ENCODE measurements at places on chromosomes 3 and 15.

DNA sequence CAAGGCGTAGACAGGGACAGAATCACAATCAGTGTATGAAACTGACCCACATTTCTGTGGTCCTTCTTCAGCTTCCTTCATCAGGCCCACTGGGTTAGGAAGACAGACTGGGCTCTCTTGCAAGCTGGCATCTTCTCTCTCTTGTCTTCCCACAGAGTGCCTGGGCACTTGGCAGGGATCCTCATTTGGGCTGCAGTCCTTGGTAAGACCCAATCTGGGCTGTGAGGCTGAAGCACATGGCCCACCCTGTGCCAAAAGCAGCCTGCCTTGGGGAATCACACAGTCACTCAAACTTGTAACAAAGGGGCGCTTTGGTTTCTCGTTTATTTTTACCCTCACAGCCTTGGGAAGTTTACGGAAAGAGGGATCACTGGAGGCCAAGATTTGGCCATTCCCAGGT, 8.2 kb upstream of the EPHB3 start:
- no peak for DNase-seq

DNA sequence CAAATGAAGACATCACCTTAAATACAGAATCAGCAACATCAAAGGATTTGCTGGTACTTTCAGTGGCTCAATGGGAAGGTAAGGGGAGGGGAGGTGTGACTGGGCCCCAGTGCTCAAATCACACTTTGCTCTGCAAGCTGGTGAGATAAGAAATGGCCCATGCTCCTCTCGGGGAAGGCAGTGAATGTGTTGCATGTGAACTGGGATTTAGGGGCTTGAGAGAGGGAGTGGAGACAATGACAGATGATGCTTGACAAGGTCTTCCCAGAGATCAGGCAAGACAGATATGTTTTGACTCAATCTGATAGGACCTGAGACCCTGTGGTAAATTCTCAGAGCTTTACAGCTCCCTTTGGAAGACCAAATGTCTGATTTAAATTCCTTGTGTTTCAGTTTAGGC, 233.0 kb upstream of the PROK2 start:
- no peak for DNase-seq

GRCh38 chr15:101398247-101398646, 91.3 kb downstream of the PCSK6 start:
- DNase-seq = no peak

DNA sequence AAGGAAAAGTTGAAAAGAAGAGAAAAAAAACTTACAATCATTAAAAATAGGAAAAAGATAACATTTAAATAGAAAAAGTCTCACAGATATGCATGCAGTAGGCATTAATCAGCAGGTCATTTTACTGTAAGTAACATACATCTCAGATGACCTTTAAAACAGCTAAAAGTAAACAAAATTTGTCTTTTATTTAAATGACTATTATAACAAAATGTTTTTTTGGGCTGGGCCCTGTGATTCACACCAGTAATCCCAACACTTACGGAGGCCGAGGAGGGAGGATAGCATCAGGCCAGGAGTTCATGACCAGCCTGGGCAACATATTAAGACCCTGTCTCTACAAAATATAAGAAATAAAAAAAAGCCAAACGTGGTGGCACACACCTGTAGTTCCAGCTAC, 14.7 kb downstream of the IQGAP1 start:
- DNase-seq = no peak

- no peak for DNase-seq
These were observed 84.5 kb downstream of the ATP2B2 start for GRCh38 chr3:10420745-10421475.

GRCh38 chr15:66053991-66054390, 184.7 kb downstream of the RAB11A start:
- no peak for DNase-seq

GRCh38 chr3:176755552-176755951, 441.7 kb downstream of the TBL1XR1 start:
- DNase-seq = no peak

- peak; percentile 6 for DNase-seq
These were observed 17.2 kb downstream of the IMPG2 start for GRCh38 chr3:101303089-101303731.

GRCh38 chr3:150797155-150797554, 34.2 kb upstream of the SIAH2 start:
- no peak for DNase-seq

DNA sequence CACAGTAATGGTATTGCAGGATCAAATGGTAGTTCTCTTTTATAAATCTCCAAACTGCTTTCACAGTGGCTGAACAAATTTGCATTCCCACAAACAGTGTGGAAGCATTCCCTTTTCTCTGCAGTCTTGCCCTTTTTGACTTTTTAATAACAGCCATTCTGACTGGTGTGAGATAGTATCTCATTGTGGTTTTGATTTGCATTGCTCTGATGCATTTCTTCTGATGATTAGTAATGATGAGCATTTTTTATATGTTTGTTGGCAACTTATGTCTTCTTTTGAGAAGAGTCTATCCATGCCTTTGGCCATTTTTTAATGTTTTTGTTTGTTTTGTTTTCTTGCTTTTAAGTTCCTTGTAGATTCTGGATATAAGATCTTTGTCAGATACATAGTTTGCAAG, 316.1 kb upstream of the TMCO5A start:
- DNase-seq = no peak

DNA sequence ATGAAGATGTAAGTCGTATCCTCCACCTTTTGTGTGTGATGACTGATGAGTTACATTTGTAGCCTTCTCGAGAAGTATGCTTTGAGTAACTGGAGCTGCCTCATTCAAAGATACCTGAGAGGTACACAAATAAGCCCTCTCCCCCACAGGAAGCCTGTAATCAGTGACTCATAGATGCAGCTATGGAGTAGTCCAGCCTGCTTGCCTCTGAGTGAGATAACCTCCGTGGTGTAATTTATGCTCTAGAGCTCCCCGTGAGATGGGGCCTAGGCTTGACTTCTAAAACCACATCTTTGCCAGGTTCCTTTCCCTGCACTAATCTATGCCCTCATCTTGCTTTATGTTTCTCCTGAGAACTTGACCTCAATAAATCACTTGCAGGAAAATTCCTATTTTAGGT, 291.7 kb downstream of the SUCLG2 start:
- peak; percentile 37 for DNase-seq

DNA sequence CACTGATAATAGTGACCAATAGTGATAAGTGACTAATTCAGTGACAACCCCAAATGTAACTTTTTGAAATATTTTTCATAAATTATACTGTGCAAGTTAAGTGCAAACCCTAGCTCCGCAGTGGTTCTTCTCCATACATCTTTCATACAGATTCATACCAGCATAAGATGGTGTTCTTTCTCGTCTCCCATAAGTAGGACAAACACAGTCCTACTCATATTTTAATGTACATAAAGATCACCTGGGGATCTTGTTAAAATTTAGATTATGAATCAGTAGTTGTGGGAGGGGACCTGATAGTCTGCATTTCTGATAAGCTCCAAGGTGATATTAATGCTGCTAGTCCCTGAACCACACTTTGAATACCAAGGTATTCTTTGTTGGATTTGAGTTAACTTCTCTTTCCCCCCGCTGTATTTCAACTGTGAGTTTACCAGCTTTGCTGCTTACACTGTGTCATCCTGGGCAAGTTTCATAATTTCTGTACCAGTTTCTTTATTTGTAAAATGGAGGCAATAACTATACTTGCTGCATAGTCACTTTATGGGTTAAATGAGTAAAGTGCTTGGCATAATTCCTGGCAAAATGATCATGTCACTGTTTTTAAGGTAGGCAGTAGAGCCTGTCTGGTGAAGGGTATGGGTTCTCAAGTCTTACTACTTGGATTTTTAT, 34.7 kb upstream of the C3orf38 start:
- no peak for DNase-seq

GRCh38 chr15:69346112-69346511, 47.4 kb downstream of the PAQR5 start:
- DNase-seq = no peak

- DNase-seq = no peak
These were observed 180.9 kb upstream of the UBE3A start for GRCh38 chr15:25619761-25620160.

GRCh38 chr3:154018100-154018696, 103.0 kb upstream of the ARHGEF26 start:
- peak; percentile 61 for DNase-seq

DNA sequence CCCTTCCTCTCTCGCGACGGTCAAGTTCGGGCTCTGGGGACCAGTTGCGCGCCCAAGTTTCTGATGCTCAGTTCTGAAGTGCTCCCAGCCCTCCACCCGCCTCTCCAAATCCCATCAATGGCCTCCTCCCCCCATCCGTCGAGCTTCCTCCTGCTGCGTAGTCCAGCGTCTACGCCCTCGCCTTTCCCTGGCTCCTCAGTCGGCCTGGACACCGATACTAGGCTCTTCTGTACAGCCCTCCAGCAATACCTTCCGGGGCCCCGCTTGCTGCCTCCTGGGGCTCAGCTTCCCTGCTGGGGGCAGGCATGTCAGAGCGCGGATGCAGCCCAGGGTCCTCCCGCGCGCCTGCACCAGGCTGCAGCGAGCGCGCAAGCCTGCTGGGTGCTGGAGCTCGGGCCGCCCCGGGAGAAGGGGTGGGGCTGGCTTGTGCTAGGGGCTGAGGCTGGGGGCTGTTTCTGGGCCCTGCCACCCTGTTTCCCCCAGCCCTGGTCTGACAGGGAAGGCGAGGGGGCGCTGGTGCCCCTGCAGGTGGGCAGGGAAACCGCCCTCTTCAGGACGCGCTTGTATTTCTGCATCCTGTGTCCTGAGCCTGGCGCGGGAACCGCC, 353.3 kb upstream of the SUCLG2 start:
- no peak for DNase-seq

GRCh38 chr3:145088917-145089316, 1072.1 kb downstream of the PLOD2 start:
- DNase-seq = no peak

DNA sequence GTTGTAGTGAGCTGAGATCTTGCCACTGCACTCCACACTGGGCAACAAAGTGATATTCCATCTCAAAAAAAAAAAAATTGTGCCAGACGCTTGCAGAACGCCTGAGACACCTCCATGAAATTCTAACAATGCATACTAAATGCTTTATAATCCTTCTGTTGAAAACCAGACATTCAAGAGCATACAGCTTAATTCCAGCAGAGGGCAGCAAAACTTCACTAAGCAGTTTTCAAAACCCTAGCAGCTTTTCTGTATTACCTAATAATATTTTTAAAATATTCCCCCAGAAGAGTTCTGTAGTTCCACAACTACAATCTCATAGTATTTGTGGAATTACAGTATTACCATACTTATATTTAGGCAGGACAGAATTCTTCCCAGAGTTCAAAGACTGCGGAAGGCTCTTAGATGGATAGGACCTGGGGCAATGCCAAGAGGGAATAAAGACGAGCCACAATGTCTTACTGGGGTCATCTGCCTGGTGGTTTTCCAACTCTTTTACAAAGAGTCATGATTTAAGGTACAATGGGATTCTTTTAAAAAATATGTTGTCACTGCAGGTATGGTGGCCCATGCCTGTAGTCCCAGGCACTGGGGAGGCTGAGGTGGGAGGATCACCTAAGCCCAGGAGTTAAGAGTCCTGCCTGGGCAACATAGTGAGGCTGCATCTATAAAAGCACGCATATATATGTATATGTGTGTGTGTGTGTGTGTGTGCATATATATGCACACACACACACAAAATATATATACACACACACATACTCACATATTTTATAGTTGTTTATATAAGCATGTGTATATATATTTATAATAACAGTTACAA, 19.6 kb upstream of the TASOR start:
- peak; percentile 85 for DNase-seq

DNA sequence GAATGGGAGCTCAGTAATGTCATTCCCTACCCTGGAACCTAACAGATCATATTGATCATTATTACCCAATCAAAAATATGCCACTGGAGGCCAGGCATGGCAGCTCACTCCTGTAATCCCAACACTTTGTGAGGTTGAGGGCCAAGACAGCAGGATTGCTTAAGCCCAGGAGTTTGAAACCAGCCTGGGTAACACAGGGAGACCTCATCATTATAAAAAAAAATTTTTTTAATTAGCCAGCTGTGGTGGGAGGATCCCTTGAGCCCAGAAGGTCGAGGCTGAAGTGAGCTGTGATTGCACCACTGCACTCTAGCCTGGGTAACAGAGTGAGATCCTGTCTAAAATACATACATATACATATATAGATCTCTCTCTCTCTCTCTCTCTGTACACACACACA, 10.2 kb downstream of the IGDCC4 start:
- no peak for DNase-seq

DNA sequence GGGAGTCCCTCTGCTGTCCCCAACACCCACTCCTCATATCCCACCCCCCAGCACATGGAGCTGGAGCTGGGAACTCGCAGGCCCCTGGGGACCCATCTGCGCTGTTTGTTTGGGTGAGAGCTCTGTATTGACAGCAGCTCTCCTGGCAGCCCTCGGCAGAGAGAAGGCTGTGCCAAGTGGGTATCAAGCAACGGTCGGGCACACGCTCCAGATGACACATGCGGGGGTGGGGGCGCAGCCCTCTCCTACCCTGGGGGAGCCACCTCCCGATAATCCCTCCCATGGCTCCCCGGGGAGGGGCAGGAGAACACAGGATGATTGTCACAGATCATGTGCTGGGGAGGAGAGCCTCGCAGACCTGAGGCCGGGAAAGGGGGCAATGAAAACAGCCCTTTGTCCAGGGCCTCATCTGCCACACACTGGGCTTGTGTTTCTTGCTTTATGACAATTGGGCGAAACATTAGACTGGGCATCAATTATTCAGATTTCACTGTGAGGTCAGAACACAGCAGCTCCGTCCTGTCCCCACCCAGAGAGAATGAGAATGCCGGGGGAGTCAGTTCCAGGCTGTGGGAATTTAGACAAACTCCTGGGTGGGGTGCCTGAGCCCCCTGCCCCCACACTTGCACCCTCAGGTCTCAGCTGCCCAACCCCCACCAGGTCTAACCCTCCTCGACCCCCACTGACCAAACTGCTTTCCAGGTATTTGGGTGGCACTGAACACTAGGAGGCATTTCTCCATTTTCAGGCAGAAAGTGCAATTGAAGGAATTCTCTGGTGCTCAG, 46.4 kb upstream of the KLF13 start:
- DNase-seq = no peak

GRCh38 chr15:95626501-95627361, 703.8 kb upstream of the NR2F2 start:
- no peak for DNase-seq

DNA sequence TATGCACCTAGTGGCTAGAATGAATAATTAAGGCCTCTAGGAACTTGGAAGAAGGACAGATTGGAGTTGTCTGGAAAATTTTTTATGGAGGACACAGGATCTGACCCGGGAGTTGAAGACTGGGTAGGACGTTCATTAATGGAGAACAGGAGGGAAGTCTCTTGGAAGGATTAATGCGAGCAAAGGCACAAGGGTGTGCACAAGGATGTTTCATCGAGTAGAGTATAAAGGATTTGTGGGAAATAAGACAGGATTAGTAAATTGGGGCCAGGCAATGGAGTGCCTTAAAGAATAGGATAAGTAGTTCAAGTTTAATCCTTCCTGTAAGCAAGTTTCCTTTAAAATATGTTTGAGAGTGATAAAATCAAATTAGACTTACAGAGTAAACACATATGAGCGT, 14.6 kb downstream of the LMOD3 start:
- DNase-seq = no peak

- no peak for DNase-seq
These were observed 1029.3 kb upstream of the CFAP20DC start for GRCh38 chr3:60079076-60079475.

GRCh38 chr15:41827290-41827879, 507 bp upstream of the JMJD7 start:
- peak; percentile 11 for DNase-seq
